ENCODE measurements at places on chromosomes 4 and X.
A peak's percentile ranks its signal among the peaks of the same experiment; 100 is the strongest.

GRCh38 chrX:4547213-4547836 lies 833.9 kb upstream of the PRKX start:
- DNase-seq: peak; percentile 58

DNA sequence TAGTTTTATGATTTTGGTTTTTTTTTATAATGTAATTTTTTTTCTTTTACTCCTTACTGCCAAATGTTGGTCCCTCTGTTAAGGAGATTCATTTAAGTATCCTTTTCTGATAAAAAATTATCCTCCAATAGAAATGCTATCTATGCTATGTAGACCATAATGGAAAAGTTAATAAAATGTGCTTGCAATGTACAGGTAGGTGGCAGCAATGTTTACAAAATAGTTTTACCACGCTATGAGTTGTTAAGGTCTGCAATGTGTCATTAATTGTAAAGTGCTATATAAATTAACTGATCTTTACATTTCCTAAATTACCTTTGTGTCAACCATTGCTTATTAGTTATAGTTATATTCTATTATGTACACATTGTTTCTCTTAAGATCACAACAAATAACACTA lies 3.8 kb upstream of the CENPC start:
- no peak for DNase-seq

DNA sequence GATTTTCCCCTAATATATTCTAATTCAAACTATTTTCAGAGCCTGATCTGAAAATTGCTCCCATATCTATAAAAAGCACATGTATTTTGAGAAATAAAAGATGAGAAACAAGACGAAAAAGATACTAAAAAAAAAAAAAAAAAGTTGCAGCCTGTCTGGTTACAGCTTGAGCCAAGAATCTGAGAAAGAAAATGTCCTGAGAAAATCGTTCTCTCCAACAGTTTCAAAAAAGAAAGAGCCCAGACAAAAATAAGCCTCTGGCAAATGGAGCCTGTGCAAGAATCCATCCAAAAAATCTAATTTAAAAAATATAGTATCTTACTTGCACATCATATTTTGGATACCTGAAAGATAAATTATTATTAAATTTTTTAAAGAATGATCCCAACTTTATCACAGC lies 163.0 kb upstream of the TBL1X start:
- DNase-seq: no peak

GRCh38 chr4:119189638-119190037 lies 22.9 kb upstream of the USP53 start:
- DNase-seq: no peak

DNA sequence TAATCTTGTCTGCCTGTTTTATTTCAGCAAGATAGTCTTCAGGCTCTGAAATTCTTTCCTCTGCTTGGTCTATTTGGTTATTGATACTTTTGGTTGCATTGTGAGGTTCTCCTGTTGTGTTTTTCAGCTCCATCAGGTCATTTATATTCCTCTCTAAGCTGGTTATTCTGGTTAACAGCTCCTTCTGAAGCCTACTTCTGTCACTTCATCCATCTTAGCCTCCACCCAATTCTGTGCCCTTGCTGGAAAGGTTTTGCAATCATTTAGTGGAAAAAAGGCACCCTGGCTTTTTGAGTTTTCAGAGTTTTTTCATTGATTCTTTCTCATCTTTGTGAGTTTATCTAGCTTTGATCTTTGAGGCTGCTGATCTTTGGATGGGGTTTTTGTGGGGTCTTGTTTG lies 647.7 kb downstream of the SPRY1 start:
- DNase-seq: no peak

GRCh38 chr4:149211876-149212275 lies 603.8 kb downstream of the IQCM start:
- DNase-seq: no peak
